Muscle of back (tissue), 13 donors: ENCODE measurements at places on chromosomes 3 and 15. TPM values are rescaled to one million over a fixed set of nuclear protein-coding genes. Genes with fewer than 3 reads are reported as not detected.

DNA sequence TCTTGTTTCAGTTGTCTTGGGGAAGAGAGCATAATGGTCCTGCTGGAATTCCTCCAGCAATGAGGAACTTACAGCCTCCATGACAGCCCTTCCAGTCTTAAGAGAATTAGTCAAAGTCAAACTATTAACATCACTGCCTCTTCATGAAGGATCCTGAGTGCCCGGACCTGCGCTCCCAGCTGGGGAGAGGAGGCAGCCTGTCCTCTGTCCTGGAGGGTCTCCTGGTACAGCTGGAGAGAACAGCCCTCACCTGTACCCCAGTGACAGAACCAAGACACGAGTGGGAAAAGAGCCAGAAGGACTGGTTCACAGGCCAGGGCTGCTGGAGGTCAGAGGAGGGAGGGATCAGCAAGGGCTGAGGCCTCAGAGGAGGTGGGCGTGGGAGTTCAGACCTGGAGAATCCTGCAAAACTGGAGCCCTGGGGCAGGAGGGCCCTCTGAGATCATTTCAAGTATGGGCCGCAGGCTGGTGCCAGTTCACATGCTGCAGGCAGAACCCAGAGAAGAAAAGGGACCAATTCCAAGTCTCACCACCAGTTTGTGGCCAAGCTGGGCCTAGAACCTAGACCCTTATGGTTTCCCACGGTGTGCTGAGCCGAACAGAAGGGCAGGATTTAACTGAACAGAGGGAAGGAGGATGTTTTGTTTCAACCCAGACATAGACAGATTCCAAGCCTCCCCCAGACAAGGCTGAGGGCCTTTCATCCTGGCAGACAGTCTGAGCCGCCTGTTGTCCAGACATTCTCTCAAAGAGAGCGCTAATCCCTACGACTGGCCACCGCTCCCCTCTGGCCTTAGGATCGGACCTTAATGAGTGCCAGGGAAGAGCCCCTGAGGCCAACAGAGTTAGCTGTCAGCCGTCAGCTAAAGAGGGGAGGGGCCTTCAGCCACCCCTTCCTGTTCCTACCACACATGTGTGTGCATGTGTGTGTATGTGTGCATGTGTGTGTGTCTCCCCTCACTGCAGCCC is 18.2 kb downstream of the LOXL1 start:
- DNase-seq: no peak

The ARF4 gene
- 199 TPM for polyA plus RNA-seq

GRCh38 chr15:52670087-52670486 is 9.1 kb downstream of the ATOSA start:
- no peak for DNase-seq

The ZDHHC23 gene
- polyA plus RNA-seq: 0.94 TPM

- DNase-seq: no peak
Observed at GRCh38 chr3:10371789-10372188, 50.9 kb upstream of the SEC13 start.

DNA sequence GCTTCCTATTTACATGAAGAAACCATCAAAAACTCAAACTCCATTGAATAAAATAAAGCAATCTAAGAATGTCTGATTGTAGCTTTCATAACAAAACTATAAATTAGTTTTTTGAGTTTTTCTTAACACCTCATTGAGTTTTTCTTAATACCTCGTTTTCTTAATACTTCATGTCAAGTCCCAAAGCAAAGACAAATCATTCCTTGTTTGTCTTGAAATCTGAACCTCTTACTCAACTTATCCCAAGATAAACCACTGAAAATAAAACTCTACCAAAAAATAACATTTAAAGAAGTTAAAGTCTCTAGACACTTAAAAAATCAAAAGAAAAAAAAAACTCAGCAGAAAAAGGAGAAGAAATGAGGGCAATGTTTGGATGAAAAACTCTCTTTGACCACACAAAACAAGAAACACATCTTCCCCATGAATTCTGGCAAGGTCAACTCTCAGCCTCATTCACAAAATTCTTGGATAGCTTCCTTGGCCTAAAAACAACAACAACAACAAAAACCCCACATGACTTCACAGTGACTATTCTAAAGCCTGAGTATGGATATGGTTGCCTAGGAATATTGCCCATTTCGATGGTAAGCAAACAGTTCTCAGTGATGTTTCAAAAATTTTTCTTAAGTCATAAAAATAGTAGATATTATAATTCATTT is 38.2 kb downstream of the TMCC1 start:
- DNase-seq: peak; percentile 27

The SMAD3 gene
- polyA plus RNA-seq: 34.0 TPM

The CHRFAM7A gene
- polyA plus RNA-seq: 1.7 TPM
